Cerebellar nuclear complex (tissue), 1 donor: ENCODE measurements at places on chromosomes 11 and 22.

DNA sequence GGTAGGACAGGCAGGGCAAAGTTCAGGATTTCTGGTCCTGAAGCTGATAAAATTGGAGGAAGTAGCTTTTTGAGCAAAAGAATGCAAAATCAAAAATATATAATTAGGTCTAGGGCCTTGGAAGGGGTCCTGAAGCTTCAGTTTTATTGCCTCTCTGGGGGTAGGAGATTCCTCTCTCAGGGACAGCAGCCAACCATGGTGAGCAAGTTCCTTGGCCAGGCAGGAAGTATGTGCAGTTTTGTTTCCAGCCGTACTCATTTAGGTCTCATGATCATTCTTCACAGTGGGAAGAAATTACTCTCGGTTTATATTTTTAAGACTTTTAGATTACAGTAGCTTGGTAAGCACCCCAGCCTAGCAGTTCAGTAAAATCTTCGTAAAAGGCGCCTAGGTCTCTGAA lies 2.9 kb upstream of the RAB38 start:
- DNase-seq = no peak

DNA sequence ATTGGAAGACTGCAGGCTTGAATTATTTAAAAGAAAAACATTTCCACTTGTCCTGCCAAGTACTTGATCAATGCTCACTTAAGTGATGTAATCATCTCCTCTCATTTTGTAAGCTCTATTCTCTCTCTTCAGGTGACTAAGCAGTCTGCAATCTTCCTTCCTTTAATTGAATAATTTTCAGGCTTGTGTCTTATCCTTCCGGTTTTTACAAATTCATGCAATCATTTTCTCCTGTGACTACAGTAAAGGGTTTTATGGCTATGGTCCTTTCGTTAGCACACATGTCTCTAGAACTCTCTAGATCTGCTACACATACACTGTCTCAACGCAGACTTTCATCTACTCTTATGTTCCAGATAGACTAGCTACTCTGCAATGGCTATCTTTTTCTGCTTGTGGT lies 12.6 kb upstream of the UPB1 start:
- DNase-seq = no peak

DNA sequence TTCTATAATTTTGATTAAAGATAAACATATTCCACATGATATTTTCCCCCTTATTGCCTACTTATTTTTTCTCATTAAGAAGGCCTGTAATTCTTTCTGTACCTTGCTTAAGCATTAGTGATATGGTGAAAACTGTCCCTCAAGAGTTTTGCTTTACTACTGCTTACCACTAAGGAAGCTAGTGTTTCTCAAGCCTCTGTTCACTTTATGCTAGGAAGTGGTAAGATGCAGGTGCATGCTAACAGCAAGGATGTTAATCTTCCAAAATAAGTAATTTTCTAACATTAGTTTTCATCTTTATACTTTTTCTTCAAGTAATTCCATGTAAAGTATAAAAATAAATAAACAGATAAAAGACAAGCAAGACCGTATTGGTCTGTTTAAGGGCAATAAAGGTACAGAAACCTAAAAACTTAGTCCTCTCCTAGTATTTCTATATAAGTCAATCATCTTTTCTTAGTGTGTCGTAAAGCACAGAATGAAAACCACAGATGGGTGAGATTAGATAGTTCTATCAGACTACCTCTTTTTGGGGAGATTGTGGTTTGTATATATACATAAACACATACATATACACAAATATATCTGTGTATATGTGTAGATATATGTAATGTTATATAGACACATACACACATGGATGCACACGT lies 731.0 kb upstream of the CNTN5 start:
- DNase-seq = no peak

DNA sequence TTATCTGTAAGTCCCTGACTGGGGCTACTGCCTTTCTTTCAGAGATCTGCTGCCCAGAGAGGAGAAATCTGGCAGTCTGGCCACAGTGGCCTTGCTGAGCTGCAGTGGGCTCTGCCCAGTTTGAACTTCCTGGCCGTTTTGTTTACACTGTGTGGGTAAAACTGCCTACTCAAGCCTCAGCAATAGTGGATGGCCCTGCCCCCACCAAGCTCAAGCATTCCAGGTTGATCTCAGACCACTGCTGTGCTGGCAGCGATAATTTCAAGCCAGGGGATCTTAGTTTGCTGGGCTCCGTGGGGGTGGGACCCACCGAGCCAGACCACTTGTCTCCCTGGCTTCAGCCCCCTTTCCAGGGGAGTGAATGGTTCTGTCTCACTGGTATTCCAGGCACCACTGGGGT lies 117.5 kb downstream of the TRPC6 start:
- no peak for DNase-seq

GRCh38 chr11:109819410-109819809 lies 273.8 kb upstream of the ZC3H12C start:
- DNase-seq = no peak

DNA sequence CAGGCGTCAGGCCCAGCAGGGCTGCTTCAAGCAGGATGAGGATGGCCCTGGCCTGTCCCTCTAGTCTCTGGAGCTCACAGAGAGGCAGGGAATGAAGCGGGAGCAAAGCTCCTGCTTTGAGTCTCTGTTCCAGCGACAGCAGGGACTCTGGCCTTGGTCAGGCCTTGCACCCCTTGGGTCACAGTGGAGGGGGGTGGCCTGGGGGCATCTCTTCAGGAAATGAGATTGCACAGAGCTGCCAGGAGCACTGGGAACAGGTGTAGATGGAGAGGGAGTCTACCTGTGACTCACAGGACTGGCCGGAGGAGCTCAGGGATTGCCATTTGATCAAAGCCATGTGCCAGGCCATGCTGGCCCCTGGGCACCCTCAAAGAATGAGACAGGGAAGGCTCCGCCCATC lies 1.6 kb downstream of the ANO1 start:
- DNase-seq = no peak

GRCh38 chr22:27992294-27993165 lies 73.5 kb upstream of the PITPNB start:
- DNase-seq = no peak
